Bladder microvascular endothelial cell (primary cell): ENCODE measurements at places on chromosomes 12 and 14. TPM values are rescaled to one million over a fixed set of nuclear protein-coding genes. Genes with fewer than 3 reads are reported as not detected.

The SIRT4 gene
- total RNA-seq, result 1.1 and 1.8 TPM in 2 replicates

The DDX51 gene
- 7.9 and 9.8 TPM in 2 replicates for total RNA-seq

The RAPGEF3 gene
- total RNA-seq, result 39.3 and 67.5 TPM in 2 replicates

The ERO1A gene
- total RNA-seq, result 39.2 and 133 TPM in 2 replicates

The WIF1 gene
- total RNA-seq, result not detected in 2 replicates

The RNASE4 gene
- total RNA-seq, result 4.0 and 9.3 TPM in 2 replicates

The KRT74 gene
- total RNA-seq, result not detected in 2 replicates

The ITGA7 gene
- total RNA-seq, result 0.76 and 0.81 TPM in 2 replicates

The CISTR gene
- total RNA-seq, result not detected in 2 replicates

The AICDA gene
- total RNA-seq, result not detected in 2 replicates

The COX8C gene
- not detected in 2 replicates for total RNA-seq

The TEX22 gene
- under 0.01 and 0.06 TPM in 2 replicates for total RNA-seq

The ERP27 gene
- total RNA-seq, result under 0.01 and 0.06 TPM in 2 replicates

The ACVRL1 gene
- total RNA-seq, result 413 and 443 TPM in 2 replicates

The RNASE2 gene
- total RNA-seq, result not detected in 2 replicates

The LARP4 gene
- total RNA-seq, result 24.9 and 76.3 TPM in 2 replicates

The MYO1H gene
- total RNA-seq, result not detected in 2 replicates

The TBX5 gene
- total RNA-seq, result not detected in 2 replicates

The NAV3 gene
- total RNA-seq, result 6.0 and 6.3 TPM in 2 replicates

The RHEBL1 gene
- total RNA-seq, result 1.4 and 2.6 TPM in 2 replicates

The MSI1 gene
- total RNA-seq, result not detected in 2 replicates

The SSTR1 gene
- under 0.01 and 0.13 TPM in 2 replicates for total RNA-seq

The LBHD2 gene
- not detected in 2 replicates for total RNA-seq

The OTX2 gene
- not detected in 2 replicates for total RNA-seq

The ABCB9 gene
- total RNA-seq, result 9.1 and 12.8 TPM in 2 replicates

The RECQL gene
- 80.9 and 135 TPM in 2 replicates for total RNA-seq

The TPI1 gene
- total RNA-seq, result 873 and 896 TPM in 2 replicates

The BDKRB1 gene
- not detected in 2 replicates for total RNA-seq

The SALL2 gene
- total RNA-seq, result 0.49 and 1.1 TPM in 2 replicates

The CLEC2B gene
- 64.6 and 79.8 TPM in 2 replicates for total RNA-seq

The TEP1 gene
- 15.2 and 50.6 TPM in 2 replicates for total RNA-seq

The GARIN6 gene
- total RNA-seq, result not detected in 2 replicates

The ARHGAP9 gene
- under 0.01 TPM in 1 of 2 replicates, not detected in the other for total RNA-seq

The MGP gene
- 35.1 and 54.2 TPM in 2 replicates for total RNA-seq
